ENCODE measurements at places on chromosomes 2 and 18.
A peak's percentile ranks its signal among the peaks of the same experiment; 100 is the strongest.

- DNase-seq: no peak
Observed at GRCh38 chr2:18209934-18210639, 331.6 kb downstream of the KCNS3 start.

GRCh38 chr2:49225126-49225525, 70.8 kb upstream of the FSHR start:
- DNase-seq: no peak

DNA sequence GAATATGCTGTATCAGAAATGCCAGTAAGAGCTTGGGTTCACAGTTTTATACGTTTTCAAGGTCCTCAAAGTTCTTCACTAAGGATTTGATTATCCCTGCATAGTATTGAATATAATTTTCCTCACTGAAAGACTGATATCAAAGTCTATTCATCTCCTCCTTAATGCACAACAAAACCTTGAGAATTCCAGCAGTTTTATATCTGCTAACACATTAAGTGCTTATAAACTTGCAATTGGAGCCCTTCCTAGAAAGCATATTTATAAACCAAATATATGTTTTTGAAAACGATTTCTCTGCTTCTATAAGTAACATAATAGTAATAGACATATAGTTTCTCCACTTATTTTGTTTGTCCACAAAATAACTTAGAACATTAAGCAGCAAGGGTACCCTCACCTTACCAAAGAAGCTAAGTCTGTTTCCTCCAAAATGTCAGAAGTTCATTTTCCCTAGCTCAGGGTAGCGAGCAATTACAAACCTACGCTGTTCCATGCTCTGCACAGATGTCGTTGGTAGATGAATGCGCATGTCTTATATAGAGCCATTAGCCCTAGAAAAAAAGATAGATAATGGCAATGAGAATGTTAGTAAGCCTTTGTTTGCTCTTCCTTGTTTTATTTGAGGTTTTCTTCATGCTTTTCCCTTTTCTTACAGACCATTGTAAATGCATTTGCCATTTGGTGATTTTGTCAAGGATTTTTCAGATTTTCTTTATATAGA, 213.2 kb downstream of the RBM43 start:
- DNase-seq: no peak

- no peak for DNase-seq
Observed at GRCh38 chr2:57725337-57725947, 321.2 kb upstream of the VRK2 start.

DNA sequence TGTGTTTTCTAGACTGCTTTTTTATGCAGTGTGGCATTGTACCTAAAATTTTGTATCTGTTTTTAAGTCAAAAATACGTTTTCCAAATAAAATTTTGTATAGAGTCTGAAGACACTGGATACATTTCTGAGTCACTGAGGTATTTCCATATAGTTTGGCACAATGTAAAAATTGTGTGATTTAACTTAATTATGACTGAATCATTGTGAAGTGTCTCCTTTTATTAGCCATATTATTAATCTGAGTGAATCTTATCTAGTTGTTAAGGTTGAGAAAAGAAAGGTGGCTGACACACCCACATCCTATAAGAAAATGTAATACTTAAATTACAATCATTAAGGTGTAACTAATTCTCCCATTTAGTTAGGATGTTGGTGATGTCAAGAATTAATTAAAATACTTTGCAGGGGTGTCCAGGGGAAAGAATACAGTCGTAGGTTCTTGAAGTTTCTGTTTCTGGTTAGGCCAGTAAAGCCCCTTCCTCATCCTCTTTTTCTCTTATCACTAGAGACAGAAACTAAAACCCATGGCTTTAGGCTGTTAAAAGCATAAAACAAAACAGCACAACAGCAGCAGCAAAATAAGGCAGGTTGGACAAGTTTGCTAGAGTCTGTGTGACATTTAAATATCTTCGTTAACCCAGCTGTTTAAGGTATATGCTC, 71.6 kb downstream of the UBE2E3 start:
- DNase-seq: no peak

- DNase-seq: no peak
Observed at GRCh38 chr18:7338846-7339245, 108.0 kb downstream of the LRRC30 start.

- no peak for DNase-seq
Observed at GRCh38 chr18:48994044-48994651, 43.4 kb upstream of the SMAD7 start.

DNA sequence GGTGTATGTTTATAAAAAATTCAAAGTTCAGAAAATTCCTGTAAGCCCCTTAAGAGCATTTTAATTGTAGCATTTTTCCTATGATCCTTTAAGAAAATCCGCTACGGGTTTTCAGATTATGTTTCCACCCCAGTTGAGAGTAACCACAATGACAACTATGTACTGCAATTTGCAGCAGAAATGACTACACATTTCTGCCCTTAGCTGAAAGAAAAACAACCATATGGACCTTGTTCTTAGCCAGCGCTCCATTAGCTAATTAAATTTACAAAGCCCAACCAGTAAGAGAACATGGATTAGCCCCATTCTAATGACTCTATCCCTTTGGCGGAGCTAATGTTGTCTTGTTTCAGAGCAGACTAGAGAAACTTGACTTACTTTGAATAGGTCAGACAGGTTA, 247.6 kb downstream of the SLC8A1 start:
- no peak for DNase-seq

GRCh38 chr2:9095690-9096089, 92.2 kb upstream of the MBOAT2 start:
- no peak for DNase-seq

DNA sequence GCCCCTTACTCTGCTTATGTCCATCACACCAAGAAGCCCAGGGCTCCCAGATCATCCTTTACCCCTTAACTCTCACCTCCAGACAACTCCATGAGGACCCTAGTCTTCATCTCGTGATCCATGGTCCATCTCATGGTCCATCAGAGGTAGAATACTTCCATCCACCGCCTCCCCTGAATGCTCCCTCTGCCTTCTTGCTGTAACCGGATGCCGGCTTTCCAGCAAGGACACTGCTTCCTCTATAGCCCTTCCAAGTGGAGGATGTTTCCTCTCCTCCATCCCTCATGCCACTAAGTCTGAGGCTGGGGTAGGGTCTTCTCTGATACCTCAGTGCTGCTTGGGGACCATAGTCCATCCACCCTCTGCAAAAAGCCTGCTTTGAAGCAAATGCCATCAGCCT, 118.6 kb upstream of the SIX2 start:
- no peak for DNase-seq

GRCh38 chr18:57915865-57916582, 112.9 kb upstream of the ATP8B1 start:
- no peak for DNase-seq

DNA sequence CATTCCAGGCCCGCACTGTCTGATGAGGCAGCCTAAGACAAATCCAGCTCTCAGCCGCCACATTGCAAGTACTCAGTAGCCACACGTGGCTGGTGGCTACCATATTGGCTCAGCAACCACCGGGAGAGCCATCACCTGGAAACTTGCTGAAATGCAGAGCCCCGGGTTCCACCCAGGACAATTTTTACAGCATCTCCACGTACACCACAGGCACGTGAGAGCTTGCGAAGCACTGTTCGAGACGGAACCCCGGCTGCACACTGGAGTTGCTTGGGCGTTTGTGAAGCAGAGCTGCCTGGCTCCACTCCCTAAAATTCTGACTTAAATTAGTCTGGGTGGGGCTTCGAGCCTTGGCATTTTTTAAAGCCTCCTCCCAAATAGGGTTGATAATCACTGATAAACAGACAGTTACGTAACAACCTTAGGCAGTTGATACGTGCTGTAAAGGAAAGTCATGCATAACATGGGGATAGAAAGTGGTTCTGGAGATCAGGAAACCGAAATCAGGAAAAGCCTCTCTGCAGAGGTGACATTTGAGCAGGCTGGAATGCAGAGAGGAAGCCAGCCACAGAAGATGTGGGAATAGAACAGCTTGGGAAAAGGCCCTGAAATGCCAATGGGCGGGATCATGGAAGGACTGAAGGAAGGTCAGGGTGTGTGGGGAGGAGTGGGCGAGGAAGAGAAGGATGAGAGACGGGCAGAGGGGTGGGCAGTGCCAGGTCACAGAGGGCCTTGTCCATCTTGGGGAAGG, 6.2 kb downstream of the ASAP2 start:
- no peak for DNase-seq

DNA sequence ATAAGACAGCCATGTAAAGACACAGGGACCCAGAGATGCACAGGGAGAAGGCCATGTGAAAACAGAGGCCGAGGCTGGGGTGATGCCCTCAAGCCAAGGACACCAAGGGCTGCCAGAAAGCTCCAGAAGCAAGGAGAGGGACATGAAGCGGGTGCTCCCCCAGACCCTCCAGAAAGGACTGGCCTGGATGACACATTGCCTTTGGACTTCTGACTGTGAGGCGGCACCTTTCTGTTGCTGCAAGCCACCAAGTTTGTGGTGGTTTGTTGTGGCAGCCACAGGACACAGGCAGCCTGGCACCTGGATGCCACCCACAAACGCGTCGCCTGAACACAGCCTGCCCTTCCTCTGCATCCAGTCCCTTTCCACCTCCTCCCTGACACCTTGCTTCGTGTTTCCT, 67.1 kb downstream of the RHOB start:
- DNase-seq: no peak

DNA sequence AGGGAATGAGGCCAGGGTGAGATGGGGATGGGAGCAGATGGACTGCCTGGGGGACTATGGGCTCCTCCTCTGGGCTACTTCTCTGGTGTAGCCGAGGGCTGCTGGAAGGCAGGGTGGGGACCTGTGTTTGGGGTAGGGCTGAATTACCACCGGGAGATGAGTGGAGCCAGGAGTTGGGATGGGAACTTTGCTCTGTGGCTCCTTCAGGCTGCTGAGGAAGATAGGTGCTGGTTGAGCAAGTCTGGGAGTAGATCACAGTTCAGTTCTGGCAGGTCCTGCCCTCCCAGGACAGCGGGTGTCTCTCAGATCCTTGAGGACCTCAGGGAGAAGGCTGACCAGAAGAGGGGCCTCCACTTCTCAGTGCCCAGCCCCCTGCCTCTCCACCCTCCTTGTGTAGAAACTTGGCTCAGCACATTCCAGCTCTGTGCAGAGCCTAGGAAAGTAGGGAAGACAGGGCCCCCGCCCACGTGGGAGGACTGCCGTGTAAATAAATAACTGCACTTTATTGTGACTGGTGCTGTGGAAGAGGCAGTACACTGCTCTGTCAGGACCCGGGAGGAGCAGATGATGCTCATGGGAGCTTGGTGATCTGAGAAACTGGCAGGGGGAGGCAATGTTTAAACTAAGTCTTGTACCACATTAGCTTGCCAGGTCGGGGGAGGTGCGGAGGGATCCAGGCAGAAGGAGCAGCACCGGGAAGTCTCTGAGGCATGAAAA, 15.3 kb downstream of the TET3 start:
- no peak for DNase-seq

GRCh38 chr18:37639846-37640245, 74.2 kb upstream of the CELF4 start:
- no peak for DNase-seq

- no peak for DNase-seq
Observed at GRCh38 chr2:153140498-153140897, 338.1 kb downstream of the RPRM start.

DNA sequence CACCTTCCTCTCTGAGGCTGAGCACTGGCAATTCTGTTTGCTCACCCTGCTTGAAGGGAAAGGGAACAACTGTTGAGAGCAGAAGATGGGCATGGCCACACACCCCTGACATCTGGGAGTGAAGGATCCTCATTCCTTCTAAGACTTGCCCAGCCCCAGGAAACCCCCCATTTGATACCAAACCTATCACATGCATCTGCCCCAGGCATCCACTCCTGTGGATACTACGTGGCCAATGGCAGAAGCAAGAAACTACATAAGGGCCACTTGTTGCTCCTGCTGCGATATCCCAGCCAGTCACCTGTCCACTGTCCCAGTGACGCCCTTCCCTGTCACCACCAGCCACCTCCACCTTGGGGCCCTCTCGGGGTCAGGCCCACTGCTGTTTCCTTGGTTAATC, 185.2 kb downstream of the SMAD2 start:
- no peak for DNase-seq

- peak; percentile 68 for DNase-seq
Observed at GRCh38 chr18:63155169-63155852, 164.3 kb downstream of the BCL2 start.

- DNase-seq: peak; percentile 50
Observed at GRCh38 chr2:43224131-43224570, 2.3 kb downstream of the ZFP36L2 start.

- no peak for DNase-seq
Observed at GRCh38 chr2:174786066-174786725, 21.9 kb upstream of the CHRNA1 start.

- DNase-seq: no peak
Observed at GRCh38 chr2:121085801-121086200, 199.2 kb downstream of the TFCP2L1 start.

DNA sequence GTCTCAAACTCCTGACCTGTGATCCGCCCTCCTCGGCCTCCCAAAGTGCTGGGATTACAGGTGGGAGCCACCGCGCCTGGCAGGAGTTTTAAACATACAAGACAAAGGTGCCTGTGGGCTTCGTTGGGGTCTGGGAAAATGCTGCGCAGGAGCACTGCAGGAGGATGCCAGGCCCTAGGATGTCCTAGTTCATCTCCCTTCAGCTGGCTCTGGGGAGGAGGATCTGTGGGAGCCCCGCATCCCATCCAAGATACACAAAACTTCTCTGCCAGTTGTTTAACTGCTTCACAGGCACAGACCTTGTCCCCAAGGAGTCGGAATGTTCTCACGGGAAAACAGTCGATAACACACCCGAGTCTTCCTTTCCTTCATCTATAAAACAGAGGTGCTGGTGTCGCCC, 89.1 kb downstream of the POLR1A start:
- no peak for DNase-seq

- no peak for DNase-seq
Observed at GRCh38 chr18:41395695-41396094, 559.3 kb upstream of the PIK3C3 start.

GRCh38 chr2:179619947-179620467, 241.4 kb downstream of the ZNF385B start:
- no peak for DNase-seq

GRCh38 chr2:140586379-140586778, 1544.4 kb downstream of the LRP1B start:
- DNase-seq: no peak

DNA sequence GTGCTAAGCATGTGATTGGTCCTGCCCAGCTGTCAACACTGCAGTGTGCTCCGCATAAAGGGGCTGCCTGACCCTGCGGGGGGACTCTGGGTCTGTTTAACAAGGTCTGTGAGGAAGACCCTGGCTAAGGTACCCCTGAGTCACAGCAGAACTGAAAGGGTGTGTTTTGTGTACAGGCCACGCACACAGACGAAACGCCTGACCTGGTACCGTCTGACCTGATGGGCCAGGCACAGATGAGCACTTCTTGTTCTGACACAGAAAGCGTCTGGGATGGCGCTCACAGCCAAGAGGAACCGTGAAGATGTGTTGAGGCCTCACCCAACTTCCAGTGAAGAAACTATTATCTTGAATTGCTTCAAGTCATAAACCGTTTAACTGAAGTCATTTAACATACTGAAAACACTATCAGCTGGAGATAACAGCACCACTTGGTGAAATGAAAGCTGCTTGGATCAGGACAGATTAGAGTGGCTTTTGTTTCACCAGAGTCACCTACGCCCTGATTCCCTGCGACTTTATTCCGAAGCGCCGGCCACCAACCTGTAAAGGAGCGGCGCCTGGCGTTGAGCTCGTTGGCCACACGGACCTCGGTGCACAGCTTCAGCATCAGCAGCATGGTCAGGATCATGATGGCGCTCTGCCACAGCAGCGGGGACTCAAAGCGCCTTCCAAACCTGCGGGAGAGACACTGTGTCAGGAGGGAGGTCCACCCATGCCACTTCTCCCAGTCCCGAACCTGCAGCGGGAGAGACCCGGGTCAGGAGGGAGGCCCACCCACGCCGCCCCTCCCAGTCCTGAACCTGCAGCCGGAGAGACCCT, 8.5 kb downstream of the SLC66A2 start:
- no peak for DNase-seq

- no peak for DNase-seq
Observed at GRCh38 chr2:167964650-167965413, 282.6 kb downstream of the STK39 start.
